ENCODE measurements at places on chromosomes 1 and 21.

GRCh38 chr1:66286307-66286706, 247.6 kb upstream of the SGIP1 start:
- DNase-seq, result no peak

DNA sequence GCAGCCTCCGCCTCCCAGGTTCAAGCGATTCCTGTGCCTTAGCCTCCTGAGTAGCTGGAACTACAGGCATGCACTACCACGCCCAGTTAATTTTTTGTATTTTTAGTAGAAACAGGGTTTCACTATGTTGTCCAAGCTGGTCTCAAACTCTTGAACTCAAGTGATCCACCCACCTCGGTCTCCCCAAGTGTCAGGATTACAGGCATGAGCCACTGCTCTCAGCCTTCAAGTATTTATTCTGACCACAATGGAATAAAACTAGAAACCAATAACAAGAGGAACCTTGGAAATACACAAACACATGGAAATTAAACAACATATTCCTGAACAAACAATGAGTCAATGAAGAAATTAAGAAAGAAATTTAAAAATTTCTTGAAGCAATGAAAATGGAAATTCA, 32.7 kb upstream of the DR1 start:
- DNase-seq, result no peak

- peak; percentile 40 for DNase-seq
Measured at GRCh38 chr1:161382214-161383019, 14.7 kb upstream of the CFAP126 start.

DNA sequence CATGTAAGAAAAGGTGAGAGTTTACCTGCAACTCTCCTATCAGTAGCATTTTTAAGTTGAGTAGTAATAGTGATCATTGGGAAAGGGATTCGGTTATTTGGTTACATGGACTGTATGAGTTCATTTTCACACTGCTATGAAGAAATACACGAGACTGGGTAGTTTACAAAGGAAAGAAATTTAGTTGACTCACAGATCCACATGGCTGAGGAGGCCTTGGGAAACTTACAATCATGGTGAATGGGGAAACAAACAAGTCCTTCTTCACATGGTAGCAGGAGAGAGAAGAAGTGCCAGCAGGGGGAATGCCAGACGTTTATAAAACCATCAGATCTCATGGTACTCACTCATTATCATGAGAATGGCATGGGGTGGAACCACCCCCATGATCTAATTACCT, 59.3 kb upstream of the FBXO28 start:
- DNase-seq, result no peak

- DNase-seq, result no peak
Measured at GRCh38 chr1:220123889-220124288, 30.0 kb downstream of the IARS2 start.

DNA sequence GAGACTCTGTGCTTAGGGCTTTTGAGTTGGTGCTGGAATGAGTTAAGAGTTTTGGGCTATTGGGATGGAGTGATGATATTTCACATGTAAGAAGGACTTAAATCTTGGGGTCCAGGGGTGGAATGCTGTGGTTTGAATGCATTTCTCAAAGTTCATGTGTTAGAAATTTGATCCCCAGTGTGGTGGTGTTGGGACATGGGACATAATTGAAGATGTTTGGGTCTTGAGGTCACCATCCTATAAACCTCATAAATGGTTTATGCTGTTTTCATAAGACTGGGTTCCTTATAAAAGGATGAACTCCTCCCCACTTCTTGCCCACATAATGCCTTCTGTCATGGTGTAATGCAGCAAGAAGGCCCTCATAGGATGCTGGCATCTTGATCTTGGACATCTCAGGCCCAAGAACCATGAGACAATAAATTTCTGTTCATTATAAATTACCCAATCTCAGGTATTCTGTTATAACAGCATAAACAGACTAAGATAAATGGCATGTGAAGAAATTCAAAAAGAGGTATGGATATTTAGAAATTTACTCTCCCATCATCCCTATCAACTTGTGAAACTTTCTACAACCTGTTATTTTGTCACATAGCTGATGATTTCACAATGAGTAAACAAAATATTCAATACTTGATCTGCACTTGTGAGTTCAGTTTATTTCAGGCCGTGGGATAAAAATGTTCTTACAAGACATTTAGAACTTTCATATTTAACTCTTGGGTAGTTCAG, 48.0 kb upstream of the NEK7 start:
- DNase-seq, result no peak

- no peak for DNase-seq
Measured at GRCh38 chr1:93689521-93690223, 8.0 kb upstream of the BCAR3 start.

DNA sequence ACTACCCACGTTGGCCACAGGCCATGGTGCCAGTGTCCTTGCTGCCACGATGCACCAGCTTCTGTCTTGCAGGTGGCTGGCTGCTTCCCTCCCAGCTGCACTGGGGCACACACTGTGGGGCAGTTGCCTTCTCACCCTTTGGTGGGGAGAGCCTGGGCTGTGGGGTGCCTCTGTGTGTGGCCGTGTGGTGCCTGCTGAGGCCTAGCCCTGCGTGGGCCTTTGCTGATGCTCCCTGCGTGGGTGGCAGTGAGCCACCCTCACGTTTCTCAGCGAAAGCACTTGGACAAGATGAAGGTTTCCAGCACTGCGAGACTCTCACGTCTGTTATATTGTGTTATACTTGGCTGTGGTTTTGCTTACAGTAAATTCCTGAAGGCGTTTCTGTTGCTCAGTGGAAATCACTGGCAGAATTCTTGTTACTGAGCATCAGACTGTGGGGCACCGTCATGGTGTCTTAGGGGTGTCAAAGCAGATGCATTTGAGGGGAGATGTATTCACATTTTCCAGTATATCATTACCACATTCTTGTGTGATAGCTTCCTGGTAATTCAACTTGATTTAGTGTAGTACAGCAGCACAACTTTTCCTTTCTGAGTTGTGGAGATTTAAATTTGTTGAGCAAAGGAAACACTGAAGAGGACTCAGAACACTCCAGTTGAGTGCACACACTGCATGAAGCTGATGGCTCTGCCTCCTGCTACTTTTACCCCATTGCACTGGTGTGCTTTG, 124.7 kb downstream of the PCBP3 start:
- no peak for DNase-seq

- no peak for DNase-seq
Measured at GRCh38 chr21:27804515-27804914, 837.6 kb upstream of the ADAMTS5 start.

GRCh38 chr1:157189096-157189495, 50.9 kb upstream of the ETV3 start:
- DNase-seq, result no peak

DNA sequence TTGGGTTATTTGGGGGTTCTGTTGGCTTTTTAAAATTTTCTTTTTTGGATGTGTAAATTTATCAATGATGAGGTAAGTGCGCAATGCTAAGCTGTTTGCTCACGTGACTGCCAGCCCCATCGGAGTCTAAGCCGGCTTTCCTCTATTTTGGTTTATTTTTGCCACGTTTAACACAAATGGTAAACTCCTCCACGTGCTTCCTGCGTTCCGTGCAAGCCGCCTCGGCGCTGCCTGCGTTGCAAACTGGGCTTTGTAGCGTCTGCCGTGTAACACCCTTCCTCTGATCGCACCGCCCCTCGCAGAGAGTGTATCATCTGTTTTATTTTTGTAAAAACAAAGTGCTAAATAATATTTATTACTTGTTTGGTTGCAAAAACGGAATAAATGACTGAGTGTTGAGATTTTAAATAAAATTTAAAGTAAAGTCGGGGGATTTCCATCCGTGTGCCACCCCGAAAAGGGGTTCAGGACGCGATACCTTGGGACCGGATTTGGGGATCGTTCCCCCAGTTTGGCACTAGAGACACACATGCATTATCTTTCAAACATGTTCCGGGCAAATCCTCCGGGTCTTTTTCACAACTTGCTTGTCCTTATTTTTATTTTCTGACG, 3.1 kb downstream of the OLIG2 start:
- DNase-seq, result peak; percentile 28

DNA sequence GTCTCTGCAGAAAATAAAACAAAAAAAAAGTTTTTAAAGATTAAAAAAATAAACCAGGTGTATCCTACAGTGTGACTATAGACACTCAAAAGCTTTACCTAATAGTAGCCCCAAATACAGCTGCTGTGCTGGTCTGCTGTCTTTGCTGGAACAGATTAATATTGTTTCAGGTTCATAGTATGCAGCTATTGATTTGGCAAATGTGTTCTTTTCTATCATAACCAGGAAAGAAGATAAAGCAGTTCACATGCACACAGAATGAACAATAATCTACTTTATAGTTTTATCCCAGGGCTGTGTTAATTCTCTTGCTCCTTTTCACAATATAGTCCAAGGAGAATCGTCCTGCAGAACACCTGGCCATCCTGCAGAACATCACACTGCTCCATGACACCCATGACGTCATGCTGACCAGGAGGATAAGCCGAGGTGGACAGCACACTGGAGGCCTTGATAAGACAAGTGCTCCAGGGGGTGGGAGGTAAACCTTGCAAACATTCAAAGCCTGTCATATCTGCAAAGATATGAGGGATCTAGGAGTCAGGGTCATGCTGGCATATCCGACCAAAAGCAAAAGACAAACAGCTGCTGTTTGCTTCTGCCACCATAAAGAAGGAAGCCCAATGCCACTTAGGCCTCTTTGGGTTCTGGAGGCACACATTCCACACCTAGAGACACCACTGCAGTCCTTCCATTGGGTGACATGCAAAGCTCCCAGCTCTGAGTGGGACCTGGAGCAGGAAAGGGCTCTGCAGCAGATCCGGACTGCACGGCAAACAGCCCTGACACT, 86.1 kb upstream of the SLC2A1 start:
- DNase-seq, result no peak

- no peak for DNase-seq
Measured at GRCh38 chr1:118896416-118896815, 91.7 kb downstream of the TBX15 start.

DNA sequence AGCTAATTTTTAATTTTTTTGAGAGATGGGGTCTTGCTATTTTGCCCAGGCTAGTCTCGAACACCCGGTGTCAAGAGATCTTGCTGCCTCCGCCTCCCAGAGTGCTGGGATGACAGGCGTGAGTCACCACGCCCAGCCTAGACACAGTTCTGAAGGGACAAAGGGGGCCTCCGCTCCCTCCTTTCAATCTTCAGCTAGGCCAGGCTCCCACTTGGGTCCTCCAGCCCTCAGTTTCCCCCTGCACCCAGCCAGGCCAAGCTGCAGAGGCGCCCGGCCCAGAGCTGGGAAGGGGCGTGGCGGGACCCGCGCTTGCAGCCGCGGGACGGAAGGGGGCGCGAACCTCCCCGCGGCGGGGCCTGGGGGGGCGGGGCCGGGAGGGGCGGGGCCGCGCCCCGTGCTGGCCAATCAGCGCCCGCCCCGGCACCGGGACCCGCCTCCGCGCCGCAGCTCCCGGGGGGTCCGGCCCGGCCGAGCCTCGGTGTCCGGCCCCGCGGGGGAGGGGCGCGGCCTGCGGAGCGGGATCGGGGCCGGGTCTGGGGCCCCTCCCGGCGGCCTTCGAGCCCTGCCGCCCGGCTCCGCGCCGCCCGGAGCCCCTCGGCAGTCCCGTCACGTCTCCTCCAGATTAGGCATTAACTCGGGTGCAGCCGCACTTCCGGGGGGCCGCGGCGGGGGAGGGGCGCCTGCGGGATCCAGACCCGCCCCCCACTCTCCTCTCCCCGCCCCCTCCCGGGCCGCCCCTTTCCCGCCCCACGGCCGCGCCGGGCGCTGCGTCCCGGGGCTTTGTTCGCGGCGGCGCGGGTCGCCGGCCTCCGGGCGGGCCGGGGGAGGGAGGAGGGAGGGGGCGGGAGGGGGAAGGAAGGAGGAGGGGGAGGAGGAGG, 559 bp upstream of the AGRN start:
- DNase-seq, result peak; percentile 76

DNA sequence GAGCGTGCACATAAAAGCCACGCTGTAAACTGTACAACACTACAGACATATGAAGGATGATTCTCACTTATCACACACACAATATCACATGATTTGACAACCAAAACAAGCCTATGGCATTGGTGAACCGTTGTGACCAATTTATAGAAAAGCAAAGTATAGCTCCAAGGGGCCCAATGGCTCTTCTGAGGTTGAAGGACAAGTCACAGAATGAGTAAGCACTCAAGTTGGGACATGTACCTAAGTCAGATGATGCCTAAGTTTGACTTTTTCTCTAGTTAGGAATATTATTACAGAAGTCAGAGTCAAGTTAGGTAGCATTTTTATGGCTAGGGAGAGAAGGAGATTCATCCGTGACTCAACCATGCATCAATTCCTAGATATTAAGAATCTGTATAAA, 45.7 kb downstream of the PLPP3 start:
- DNase-seq, result no peak

DNA sequence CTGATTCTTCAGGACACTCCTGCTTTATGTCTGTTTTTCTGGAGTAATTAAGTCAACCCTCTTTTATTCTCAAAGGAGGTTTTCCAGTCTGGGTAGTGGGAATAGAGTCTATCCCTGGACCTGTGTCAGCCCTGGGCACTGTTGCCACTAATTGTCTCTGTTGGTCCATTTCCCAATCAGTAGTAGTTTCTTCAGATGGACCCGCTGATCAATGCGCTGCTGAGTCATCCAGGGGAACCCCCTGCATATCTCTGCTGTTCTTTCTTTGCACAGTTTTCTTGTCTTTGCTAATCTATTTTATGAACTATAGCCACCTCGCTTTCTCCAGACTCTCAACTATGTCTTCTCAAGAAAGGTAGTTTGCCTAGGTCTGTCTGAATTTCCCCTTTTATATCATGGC, 82.5 kb downstream of the TNNI3K start:
- no peak for DNase-seq

GRCh38 chr1:29802181-29803068, 566.1 kb downstream of the PTPRU start:
- no peak for DNase-seq

- peak; percentile 52 for DNase-seq
Measured at GRCh38 chr1:41731516-41732030, 187.1 kb downstream of the HIVEP3 start.

GRCh38 chr1:14763977-14764376, 165.5 kb downstream of the KAZN start:
- no peak for DNase-seq

GRCh38 chr1:85847356-85847755, 139.1 kb upstream of the ZNHIT6 start:
- DNase-seq, result no peak
